ENCODE measurements at places on chromosomes 7 and 10.

- DNase-seq: no peak
Observed at GRCh38 chr7:148540041-148540738, 50.4 kb upstream of the C7orf33 start.

DNA sequence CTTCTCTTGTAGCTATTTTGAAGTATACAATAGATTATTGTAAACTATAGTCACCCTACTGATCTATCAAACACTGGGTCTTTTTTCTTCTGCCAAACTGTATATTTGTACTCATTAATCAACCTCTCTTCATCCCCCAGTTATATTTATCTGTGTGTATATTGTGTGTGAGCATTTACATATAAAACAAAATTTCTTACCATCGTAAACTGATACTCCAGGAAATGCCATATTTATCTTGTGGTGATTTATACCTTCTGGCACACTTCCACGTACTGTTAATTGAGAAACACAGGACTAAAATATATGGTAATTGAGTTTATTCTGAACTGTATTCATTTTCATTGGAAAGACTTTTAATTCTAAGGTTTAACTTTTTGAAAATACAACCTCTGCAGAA, 18.9 kb downstream of the ANLN start:
- no peak for DNase-seq

DNA sequence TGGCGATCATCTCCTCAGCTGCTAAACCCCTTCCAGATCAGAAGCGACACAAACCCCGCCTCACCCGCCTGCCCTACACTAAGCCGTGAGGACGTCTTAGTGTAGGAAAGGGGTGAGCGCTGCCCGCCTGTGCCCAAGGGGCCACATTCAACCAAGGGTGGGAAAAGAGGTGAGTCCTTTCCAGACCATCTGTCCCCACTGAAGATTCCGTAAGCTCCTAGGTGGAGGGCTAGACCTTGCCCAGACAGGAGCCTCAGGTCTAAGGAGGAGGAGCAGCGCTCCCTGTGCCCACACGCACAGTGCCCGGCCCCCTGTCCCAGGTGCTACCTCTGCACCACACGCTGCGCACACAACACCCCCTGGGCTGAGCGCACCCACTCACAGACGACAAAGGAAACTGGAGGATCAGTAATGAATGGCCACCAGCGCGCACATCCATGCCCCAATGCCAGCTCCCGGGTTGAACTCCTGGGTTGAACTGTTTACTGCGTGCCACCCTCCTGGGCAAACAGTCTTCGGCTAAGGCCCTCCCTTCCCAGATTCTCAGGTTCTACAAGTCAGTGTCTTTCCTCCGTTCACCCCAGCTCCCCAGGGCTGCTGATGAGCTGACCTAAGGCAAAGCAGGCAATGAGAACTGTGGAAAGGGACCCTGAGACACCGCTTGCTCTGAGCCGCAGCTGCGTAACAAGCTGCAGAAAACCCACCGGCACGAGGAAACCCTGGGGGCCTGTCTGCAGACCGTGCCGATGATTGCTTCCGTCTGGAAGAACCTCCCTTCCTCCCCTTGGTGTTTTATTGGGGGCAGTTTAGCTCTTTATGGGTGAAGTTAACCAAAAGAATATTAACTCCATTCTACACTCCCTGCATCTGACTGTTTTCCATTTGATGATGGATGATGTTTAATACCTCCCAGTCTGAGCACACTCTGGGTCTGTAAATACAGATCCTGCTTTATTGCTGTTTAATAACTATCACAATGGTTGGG, 185.9 kb downstream of the MAD1L1 start:
- DNase-seq: no peak

DNA sequence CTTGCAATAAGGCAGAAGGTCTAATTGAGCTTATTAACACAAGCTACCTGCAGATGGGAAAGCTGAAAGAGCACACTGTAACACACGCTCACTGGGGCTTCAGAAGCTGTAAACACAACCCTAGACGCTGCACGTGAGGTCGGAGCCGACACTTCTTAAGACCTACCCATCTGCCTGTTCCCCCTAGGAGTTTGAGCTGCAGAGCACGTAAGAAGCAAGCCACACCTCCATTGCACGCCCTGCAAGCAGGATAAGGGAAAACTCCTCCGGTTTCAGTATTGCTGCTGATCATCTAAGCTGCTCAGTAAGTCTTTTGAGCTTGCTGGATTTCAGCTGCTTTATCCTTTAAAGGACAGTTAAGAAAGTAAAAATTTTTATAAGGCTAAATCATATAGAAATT, 244.0 kb upstream of the ZWINT start:
- DNase-seq: no peak

DNA sequence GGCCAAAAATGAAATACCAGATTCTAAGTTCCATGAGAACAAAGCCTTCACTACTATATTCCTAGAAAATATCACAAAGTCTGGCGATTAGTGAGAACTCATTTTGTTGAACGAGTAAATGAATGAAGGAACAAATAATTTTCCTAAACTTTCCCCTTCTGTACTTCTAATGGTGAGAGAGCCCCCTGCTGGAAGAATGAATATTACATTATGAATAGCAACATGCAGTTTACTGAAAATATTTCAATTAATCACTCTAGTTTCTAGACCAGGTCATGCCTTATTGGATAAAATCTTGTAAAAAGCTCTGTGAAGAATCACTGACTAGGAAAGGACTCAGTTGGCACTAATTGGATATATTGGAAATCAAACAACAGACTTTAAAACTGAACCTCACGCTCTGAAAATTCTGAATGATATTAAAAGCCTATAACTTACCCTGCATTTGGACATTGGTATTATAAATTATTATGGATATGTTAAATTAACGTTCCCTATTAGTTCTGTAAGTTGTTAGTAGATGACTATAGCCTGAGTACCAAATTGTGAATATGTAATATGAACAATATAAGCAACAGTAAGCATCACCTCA, 32.4 kb upstream of the MTPN start:
- DNase-seq: peak; percentile 48

GRCh38 chr10:78559661-78560340, 509.0 kb upstream of the ZMIZ1 start:
- no peak for DNase-seq

DNA sequence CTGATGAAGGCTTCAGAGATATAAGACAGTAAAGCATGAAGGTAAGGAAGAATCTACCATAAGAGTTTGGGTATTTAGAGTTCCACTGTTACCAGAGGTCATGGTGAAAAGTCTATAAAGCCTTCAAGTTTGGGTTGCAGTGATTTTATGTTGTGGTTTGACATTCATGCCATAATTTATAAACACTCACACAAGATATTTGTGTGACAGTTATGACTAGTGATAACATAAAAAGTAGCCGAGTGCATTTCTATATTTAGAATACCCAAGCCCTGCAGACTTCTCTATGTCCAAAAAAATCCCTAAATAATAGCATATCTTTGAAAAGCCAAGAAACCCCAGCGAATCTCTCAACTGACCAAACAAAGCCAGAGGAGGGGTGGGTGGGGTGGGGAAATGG, 229.9 kb downstream of the CXCL12 start:
- no peak for DNase-seq

DNA sequence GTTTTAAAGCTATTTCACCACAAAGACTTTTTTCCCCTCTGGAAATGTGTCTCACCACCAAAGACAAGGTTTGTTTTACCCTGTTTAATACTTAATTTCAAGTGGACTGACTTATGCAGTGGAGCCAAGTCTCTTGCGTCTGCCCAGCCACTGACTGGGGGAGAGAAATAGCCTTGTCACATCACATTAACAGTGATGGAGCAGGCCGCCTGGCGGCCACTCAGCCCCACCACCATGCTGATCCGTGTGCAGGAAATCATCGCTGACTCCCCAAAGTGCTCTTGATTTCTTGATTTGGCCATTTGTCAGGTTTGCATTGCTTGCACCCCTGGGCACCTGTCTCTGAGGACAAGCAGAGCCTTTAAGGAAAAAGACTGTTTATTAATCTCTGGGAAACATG, 334.1 kb downstream of the GLRX3 start:
- no peak for DNase-seq
